ENCODE measurements at places on chromosomes 13 and 19. TPM values are rescaled to one million over a fixed set of nuclear protein-coding genes. Genes with fewer than 3 reads are reported as not detected.

GRCh38 chr13:29978211-29978610, 127.8 kb upstream of the UBL3 start:
- no peak for DNase-seq

DNA sequence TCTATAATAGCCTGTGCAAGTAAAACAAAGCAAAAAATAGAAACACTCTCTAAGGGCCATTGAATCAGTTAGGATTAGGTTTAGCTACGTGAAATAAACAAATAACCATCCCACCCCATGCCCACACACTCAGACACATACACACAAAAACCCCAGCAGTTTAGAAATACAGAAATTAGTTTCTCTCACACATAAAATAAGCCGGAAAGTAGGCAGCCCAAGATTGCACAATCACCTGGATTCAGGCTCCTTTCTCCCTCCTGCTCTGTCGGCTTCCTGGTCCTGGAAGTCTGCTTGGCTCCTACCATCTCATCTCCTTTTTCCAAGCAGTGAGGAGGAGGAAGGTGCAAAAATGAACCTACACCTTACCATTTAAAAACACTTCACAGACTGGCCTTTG, 22.6 kb upstream of the USP12 start:
- no peak for DNase-seq

- no peak for DNase-seq
Observed at GRCh38 chr19:35363001-35363590, 4.8 kb downstream of the FFAR3 start.

DNA sequence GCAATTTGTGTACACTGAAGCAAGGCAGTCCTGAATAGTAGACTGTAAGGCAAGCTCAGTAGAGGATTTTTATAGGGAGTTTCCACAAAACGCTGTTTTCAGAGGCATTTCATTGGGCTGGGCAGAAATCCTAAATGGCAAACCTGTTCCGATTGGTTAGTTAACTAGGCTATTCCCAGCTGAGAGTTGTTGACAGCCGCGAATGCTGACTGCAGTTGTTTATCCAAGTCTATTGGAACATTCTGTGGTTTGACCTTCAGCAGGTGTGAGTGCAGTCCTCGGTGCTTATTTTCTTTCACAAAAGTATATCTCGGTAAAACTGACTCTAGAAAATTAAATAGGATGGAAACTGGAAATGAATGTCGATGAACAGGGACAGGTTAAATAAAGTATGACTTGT, 45.4 kb downstream of the TPT1 start:
- DNase-seq, result no peak

GRCh38 chr13:45310341-45311131, 30.4 kb downstream of the TPT1 start:
- DNase-seq, result no peak

GRCh38 chr13:73107481-73107880, 48.7 kb downstream of the KLF5 start:
- no peak for DNase-seq

GRCh38 chr19:41437944-41438574, 1.7 kb downstream of the DMAC2 start:
- no peak for DNase-seq

DNA sequence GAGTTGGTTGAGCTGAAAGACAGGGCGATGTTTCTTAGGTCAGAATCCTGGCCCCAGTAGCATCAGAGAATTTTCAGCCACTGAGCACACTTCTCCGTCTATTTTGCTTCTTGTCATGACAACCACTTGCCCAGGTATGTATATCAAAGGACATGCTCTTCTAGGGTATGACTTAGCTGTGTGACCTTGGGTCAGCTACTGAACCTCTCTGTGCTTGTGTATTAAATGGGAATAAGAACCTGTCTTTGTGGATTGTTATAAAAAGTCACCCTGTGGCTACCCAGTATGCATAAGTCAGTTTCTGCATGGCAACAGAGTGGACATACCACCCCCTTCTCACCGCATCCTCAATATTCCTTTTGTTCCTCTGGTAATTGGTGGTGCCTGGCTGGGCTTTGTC, 26.1 kb downstream of the MBD3L1 start:
- DNase-seq, result no peak

- no peak for DNase-seq
Observed at GRCh38 chr13:27933118-27933517, 13.3 kb downstream of the PDX1 start.

DNA sequence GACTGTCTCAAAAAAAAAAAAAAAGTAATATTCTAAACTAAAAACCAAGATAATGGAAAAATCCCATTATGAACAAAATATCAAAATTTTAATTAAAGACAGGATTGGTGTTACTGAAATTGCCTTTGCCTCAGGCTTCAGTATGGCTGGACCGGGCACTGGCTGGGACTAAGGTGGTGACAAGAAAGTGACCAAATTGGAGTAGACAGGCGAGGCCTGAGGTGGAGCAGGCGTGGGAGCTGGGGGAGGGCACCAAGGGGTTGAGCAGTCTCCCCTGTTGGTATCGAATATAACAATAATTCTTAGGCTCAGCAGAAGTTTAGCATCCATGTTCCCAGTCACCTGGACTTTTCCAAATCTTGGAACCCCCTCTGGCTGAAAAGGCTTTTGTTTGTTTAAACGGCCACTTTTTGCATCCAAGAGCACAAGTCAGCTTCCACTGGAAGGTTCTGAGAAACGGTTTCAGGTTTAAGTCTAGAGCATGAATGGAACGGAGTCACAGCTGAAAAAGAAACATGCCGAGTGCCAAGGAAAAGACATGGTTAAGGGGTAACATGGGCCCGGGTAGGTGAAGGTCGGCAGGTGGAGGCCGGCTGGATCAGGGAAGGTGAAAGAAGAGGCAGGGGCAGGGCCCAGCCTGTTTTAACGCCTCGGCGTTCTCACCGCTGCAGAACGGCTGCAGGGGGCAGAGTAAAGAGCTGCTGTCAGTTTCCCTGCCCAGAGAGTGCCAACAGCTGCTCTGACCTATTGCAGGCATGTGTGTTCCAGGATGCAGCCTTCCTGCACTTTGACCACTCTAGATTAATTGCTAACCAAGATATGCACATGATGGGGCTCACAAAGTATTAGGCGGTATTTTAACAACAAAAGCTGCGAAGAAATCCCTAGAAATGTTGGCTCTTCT, 104.4 kb downstream of the TM9SF2 start:
- DNase-seq, result peak; percentile 39

DNA sequence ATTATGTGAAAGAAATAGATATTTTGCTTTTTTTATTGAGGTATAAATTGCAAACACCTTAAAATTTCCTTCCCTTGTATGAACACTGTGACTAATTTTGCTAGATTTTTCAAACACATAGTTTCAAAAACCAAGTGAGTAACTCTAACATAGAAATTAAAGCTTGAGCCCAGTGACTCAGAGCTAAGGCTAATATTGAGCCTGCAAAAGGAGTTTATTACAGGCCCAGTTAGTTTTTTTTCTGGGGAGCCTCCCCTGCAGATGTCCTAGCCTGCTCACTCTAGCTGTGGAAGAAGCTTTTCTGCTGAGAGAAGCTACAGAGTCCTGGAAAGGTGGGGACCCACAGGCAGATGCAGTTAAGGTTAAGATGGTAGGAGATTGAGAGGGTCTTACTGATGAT, 3.4 kb downstream of the ZNF430 start:
- no peak for DNase-seq

GRCh38 chr13:24340608-24340955, 31.2 kb downstream of the C1QTNF9 start:
- DNase-seq, result no peak

DNA sequence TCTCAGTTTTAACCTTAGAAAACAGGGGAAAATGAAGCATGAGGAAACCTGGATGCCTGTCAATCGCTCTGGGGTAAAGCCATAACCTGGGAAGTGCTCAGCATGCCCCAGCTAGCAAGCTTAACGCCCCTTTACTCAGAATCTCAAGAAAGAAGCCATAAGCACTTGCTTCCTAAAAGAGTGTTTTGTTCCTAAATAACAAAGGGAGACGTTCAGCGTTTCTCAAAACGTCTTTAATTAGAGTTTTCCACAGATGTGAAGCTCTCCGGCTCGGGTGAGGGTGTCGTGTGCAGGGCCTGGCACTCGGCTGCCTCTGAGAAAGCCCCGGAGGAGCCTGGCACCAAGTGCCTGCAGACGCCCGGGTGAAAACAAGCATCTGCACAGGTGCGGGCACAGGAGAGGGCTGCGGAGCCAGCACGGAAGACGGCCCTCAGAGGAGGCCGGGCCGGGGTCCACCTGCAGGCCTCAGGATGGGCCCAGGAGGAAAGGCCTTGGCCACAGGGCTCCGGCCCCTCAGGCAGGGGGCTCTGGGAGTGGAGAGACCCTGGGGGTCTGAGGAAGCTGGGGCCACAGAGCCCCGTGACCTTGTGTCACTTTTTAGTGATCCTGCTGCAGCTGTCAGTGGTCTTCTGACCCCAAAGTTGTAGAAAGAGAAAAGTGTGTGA, 6.2 kb downstream of the GAS6 start:
- DNase-seq, result no peak

DNA sequence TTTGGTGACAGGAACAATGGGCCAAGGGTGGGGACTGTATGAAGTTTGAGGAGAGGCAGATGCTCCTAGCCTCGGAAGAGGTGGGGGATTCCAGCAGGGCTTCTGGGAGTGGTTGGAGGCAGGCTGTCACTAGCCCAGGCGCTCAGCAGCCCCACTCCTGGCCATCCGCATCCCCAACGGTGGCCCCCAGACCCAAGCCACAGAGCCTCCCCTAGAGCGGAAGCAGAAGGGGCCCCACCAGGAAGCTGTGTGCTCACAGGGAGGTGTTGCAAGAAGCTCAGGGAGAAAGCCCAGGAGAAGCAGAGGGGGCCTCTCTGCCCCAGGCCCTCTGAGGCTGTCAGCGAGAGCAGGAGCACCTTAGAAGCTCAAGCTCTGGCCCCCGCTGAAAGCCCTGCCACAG, 8.3 kb downstream of the PRAM1 start:
- DNase-seq, result no peak

DNA sequence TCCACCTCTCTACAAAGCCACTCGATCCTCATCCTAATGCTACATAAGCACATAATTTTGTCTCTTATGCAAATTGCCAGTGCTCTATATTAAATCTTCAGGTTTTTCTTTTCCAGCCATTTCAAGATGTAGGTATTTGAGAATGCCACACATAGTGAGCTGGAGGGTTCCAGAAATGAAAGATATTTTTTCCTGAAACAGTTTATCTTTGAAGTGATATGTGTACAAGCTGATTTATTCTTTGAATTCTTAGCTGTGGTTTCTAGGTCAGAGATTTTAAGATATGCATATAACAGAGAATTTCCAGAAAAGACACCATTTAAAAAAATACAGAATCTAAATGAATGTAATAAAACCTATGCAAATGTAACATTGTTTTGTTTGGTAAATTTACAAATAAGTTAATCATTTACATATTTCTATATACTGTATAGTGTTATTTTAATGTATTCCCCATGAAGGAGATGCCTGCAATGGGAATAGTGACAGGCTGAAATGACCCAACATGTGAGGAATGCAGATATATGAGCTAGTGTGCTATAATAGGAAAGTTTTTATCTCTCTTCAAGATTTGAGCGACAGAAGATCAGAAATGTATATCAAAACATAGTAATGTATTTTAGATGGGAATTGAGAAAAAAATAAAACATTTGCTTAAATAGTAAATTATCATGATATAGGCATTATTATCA, 570.2 kb downstream of the SLITRK1 start:
- no peak for DNase-seq

DNA sequence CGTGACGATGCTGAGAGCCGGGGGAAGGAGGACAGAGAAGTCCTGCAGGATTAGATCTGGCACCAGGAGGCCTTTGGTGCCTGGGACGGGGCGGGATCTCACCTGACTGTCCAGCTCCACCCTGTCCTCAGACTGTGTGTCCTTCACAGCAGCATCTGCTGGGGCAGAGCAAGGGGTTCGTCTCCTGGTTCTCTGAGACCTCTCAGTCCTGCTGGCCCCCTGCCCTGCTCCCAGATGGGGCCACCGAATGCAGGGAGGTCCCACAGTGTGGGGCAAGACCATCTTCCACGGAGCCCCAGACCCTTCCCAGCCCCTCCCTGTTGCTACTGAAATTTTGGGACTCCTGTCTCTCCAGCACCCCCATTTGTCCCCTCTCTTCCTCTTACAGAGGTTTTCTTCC, 4.5 kb downstream of the LILRB3 start:
- no peak for DNase-seq

DNA sequence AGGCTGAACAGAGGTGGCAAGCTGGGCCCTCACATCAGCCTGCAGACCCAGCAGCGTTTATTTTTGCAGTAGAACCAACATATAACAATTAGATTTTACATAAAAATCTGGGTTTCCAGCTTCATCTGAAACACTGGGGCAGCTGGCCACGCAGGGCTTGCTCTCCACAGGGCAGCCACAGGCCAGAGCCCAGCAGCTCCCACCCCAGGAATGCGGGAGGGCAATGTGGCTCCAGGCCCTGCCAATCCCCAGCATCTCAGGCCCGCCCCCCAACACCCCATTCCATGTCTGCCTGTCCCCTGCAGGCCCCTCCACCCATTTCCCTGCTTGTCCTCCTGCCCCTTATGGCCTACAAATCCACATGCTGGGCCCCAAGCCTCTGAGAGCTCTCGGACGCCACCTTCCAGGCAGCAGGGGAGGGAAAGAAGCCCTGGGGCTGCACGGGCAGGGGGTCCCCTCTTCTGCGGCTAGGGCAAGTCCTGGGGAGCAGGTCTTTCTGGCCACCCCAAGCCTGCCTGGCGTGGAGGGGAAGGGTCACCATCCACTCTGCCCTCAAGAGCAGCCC, 15.0 kb upstream of the VSTM2B start:
- no peak for DNase-seq

DNA sequence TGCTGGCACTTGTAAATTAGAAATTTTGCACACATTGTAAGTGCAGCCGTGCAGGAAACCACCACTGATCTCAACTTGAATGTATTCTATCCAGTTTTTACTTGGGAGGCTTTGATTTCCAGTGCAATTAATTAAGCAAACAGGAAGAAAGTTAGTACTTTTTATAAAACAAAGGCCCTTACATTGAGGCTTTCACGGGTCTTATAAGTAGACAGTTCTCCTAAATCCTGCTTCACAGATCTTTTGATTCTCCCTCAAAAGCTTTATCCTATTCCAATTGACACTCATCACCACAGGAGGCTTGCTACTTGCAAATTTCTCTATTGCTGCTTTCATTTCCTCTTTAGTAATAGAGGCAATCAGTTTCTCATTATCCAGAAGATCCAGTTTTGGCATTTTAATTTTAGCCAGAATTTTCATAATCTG, 90.1 kb downstream of the ERCC5 start:
- no peak for DNase-seq

DNA sequence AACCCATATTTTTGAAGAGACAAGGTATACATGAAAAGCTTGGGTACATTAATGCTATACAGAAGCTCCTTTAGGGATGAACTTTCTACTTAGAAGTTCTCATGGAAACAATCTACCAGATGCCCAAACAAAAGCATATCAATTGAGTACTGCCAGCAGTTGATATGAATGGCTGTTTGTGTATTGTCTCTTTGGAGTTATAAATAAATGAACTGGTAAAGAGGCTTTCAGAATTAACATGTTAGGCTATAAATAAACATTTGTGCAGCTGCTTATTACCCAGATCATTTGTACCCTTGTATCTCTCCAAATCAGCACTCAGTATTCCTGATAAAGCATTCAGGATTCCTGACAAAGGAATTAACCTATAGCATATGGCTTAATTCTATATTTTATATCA, 418.9 kb downstream of the FGF14 start:
- DNase-seq, result no peak

The ZNF845 gene
- 7.7 TPM for polyA plus RNA-seq

The CEACAM20 gene
- polyA plus RNA-seq, result not detected

The LPAR2 gene
- polyA plus RNA-seq, result 15.7 TPM

The MYH14 gene
- polyA plus RNA-seq, result 27.1 TPM

The ZNF85 gene
- polyA plus RNA-seq, result 19.1 TPM

The GFY gene
- not detected for polyA plus RNA-seq

The CACNG8 gene
- 0.32 TPM for polyA plus RNA-seq

The GGACT gene
- polyA plus RNA-seq, result 3.9 TPM

The CERS1 gene
- polyA plus RNA-seq, result 6.8 TPM

The ZNF653 gene
- polyA plus RNA-seq, result 6.9 TPM

The TRIM13 gene
- 49.6 TPM for polyA plus RNA-seq

Measured in left renal pelvis (tissue), 4 donors.